ENCODE measurements at places on chromosomes 4 and X. TPM values are rescaled to one million over a fixed set of nuclear protein-coding genes. Genes with fewer than 3 reads are reported as not detected.

DNA sequence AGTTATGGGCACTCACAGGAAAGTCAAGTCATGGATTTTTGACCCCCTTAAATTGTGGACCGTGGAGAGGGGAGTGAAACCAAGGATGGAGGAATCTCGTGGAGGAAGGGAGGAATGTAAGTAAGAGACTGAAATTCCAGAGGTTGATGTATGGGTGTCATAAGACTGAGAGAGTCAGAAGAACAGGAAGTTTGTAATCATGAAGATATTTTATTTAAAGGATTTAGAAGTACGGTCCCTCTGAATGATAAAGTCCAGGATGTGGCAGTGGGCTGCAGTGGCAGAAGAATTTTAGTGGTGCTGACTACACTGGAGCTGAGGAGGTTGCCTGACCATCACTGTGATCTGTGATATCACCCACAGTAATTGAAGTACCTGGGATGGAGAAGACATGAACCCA is 57.8 kb downstream of the DCLK2 start:
- no peak for DNase-seq

Gene KCNE5
- 1.1 TPM for total RNA-seq

Gene NOP14
- 11.3 TPM for total RNA-seq

- no peak for DNase-seq
Observed at GRCh38 chr4:139154538-139154937, 22.5 kb downstream of the ELF2 start.

- DNase-seq = no peak
Observed at GRCh38 chrX:10404436-10404835, 215.9 kb downstream of the MID1 start.

- no peak for DNase-seq
Observed at GRCh38 chrX:8868070-8868773, 67.0 kb upstream of the FAM9A start.

DNA sequence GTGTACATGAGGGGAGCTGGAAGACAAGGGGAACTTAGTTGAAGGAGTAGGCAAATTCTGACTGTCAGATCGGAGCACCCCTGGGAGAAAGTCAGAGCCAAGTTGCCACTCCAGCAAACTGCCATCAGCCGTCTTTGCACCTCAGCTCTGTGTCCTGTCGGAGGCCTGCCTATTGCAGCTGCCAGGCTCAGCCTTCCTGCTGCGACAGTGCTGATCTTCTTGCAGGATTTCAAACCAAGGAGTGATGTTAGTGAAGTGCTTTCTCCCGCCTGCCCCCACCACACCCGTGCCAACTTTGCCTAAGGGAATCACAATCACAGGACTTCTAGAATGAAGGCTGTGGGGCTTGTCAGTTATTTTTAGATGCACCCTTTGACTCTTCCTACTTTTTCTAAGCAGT is 185.3 kb downstream of the KIT start:
- DNase-seq = no peak

Data from hematopoietic multipotent progenitor cell (in vitro differentiated cells).